ENCODE measurements at places on chromosomes 2 and 18. TPM values are rescaled to one million over a fixed set of nuclear protein-coding genes. Genes with fewer than 3 reads are reported as not detected.

- ATAC-seq, result no peak
These were observed 86.2 kb upstream of the CCDC195 start for GRCh38 chr2:224802407-224802806.

DNA sequence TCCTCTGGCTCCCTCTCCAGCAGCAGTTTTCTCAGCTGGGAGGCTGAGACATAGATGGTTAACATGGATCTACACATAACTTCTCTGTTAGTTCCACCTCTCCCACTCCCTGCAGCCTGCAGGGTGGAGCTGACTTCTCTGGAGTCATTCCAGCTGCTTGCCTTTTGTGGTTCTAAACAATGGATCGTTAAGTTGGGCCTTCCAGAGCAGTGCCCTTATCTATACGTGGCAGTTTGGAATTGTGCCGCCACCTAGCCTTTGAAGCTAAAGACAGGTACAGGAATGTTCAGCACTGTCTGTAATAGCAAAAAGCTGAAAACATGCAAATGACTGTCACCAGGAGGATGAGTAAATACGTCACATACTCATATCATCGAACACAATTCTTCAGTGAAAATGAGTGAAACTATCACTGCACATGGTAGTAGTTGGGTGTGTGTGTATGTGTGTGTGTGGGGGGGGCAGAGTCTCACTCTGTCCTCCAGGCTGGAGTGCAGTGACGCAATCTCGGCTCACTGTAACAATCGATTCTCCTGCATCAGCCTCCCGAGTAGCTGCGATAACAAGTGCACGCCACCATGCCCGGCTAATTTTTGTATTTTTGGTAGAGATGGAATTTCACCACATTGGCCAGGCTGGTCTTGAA, 50.3 kb downstream of the SH2D6 start:
- ATAC-seq, result peak; percentile 68

GRCh38 chr2:181807526-181807925, 84.0 kb upstream of the ITPRID2 start:
- no peak for ATAC-seq

- peak; percentile 63 for ATAC-seq
These were observed 128.2 kb upstream of the DLX2 start for GRCh38 chr2:172230889-172231401.

DNA sequence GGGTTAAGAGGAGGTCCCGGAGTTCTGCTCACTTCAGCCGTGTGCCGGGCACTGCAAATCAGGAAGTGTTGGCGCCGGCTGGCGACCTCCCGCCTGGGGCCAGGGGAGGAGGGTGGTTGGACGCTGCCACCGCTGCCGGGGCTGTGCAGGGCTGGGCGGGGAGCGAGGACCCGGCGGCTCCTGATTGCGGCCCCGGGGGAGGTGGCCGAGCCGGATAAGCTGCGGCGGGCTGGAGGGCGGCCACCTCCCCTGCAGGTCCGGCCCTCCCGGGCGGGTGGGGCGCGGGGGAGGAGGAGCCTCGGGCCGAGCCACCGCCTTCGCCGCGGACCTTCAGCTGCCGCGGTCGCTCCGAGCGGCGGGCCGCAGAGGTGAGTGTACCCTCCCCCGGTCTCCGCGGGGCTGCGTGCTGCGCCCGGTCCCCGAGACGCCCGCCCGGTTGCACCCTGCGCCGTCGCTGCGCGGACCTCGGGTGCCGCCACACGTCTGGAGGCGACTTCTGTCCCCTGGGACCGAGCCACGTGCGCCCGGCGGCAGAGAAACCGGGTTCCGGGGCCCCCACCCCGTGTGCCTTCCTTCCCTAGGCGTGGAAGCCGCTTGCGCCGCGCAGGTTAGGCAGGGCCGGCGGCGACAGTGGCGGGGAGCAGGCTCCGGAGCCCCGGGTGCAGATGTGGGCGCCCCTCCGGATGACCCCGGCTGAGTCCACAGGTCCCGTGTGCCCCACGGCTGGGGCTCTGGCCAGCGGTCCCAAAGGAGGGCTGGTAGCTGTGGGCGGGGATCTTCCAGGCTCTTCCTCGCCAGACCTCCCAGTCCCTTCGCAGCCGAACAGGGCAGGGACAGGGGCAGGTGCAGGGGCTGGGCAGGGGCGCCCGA, at the start of gene STEAP3:
TSS of gene STEAP3 (plus strand) at position 314 of the 870 bp plus-strand sequence. CDS start 7,179 bp downstream, outside the sequence.
- ATAC-seq, result peak; percentile 74

DNA sequence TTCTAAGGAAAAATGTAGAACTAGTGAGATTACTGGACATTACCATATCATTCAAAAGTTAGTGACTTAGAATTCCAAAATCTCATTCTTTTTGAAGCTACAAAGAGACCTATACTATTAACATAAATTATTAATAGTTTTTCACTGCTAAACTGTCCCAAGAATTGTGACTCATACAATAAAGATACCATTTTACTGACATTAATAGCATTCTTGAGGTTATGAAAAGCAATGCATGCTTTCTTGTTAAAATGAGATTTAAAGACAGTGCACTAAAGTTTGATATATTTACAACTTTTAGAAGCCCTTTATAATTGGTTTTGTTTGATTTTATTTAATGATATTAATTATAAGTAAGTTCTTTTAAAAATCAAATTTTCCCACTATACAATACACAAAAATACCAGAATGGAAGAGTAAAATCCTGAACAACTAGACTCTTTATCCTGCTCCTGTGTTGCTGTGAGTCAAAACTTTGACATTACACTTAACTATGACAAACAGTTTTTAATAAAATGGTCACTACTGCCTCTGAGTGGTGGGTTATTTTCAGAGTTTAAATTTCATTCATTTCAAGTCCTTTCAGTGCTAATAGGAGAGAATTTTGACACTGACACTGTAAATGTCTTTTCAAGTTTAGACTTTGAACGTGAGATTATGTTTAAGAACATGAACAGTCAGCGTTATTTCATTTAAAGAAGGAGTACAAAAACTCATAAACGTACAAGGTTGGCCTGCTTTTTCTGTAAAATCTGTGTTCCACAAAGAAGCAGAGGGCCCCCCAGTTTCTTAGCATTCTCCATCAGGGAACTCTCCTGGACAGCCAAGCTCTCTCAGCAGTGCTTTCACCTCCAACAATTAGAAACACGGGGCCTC, 54.5 kb downstream of the FAM124B start:
- ATAC-seq, result no peak

TMEM198 gene
- 1.2 TPM for total RNA-seq

GRCh38 chr18:22238036-22238435, 68.6 kb downstream of the GATA6 start:
- no peak for ATAC-seq
